ENCODE measurements at places on chromosomes 2 and 18. TPM values are rescaled to one million over a fixed set of nuclear protein-coding genes. Genes with fewer than 3 reads are reported as not detected.

TMEM169 gene
- 1.8 TPM for total RNA-seq

SMYD1 gene
- total RNA-seq = 289 TPM

AGAP1 gene
- 38.2 TPM for total RNA-seq

DNA sequence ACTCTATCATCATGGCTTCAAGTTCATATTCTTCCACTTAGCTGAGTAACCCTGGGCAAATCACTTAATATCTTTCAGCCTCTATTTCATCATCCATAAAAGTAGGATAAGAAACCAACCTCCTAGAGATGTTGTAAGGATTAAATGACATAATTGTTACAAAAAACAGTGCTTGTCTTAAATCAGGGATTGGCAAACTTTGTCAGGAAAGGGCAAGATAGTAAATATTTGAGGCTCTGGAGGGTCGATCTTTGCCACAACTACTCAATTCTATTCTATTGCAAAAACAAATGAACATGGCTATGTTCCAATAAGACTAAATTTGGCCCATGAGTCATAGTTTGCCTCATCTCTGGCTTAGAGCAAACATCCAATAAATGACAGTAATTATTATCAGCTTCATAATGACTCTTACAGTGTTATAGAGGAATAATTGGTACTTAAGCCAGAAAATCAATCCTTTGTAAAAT, 184.7 kb downstream of the SATB2 start:
- peak; percentile 65 for DNase-seq

GRCh38 chr2:231227310-231228162, 29.1 kb downstream of the ARMC9 start:
- DNase-seq = peak; percentile 77

DNA sequence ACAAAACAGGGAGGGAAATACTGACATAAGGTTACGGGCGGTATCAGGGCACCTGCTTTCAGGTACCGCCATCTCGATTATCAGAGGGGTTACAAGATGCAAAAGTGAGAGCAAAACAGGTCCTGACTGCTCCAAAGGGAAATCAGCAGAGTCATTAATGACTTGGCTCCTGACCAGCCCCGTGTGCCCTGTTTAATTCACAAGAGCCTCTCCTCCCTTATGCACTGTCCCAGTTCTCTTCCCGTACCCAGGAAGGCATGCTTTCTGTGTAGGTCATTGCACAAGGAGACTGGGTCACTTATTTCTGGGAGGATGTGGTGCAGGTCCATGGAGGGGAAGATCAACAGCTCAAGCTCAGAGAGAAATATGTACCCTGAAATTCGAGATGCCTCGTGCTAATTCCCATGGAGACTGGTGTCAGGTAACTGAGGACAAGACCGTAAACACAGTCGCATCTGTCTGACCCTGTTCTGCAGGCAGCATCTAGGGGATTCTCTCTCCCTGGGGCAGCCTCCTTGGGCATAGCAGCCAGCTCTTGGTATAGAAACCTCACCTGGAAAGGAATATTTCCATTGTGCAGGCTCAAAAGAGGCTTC, 79.9 kb downstream of the HNRNPLL start:
- DNase-seq = no peak

DNA sequence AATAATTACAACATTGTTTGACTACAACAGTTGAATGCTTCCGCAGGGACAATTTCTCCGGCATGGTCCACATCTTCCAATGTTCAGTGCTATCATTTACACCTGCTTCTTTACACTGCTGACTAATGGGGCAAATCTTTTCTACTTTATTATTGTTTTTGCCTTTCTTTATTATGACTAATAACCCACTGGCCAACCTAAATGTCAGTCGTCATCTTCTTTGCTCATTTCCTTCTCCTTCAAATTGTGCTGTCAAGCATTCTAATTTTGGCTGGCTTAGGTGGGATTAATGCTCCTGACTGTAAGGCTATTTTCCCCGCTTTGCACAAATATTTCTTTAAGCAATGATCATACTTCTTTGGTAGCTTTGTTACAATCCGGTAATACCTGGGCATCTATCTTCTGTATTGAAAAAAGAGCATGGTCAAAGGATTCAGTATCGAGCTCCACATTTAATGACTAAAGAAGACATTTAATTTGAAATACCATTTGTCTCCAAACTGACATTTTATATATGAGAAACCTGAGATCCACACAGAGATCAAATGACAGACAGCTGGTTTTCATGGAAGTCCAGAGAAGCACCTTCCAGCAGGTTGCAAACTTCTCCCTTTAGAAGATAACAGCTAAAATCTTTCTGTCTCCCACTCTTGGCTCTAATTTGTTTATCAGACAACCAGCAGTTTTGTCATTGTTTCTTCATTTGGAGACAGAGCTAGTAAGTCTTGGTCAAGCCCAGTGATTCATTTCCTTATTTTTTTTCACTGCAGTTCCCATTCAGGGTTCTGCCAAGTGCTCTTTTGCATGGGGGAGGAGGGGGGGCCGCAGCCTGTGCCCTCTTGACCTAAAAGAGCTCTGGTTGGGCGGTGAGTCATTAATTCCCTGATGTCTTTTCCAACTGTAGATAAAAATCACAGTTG, 132.9 kb downstream of the SOCS6 start:
- DNase-seq = peak; percentile 93

- DNase-seq = no peak
These were observed 187.4 kb downstream of the CCDC102B start for GRCh38 chr18:68985172-68985820.
